Activated naive CD4-positive, alpha-beta T cell (primary cell): ENCODE measurements at places on chromosomes 6 and 20.

DNA sequence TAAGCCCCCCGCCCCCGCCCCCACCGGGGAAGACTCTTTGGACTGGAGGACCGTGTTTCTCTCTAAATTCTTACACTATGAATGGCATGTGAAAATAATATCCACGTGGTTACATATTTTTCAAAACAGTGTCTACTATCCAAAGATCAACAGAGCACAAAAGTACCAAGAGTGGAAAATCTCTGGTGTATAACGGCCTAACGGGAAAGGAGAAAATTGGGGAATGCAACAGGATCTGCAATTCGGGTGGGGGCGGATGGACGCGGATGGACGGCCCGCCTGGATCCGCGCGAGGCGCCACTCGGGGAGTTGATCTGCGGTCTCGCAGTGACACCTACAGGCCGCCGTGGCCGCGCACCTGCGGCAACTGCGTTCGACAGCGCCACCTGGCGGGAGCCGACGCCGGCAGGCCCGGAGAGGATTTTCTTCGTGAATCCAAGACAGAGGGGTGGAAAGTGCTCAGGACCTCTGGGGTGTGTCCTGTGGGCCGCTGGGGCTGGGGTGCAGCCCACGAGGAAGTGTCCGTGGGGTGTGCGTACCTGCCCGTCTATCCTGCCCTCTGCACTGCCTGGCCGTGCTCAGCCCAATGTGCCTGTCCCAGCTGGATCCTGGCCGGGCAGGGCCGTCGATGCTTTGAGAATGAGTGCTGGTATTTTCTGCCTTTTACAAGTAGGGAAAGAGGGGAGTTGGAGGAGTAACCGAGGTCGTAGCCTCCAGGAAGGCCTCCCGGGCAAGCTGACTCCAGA is 18.6 kb downstream of the ANKRD60 start:
- peak; percentile 93 for DNase-seq

DNA sequence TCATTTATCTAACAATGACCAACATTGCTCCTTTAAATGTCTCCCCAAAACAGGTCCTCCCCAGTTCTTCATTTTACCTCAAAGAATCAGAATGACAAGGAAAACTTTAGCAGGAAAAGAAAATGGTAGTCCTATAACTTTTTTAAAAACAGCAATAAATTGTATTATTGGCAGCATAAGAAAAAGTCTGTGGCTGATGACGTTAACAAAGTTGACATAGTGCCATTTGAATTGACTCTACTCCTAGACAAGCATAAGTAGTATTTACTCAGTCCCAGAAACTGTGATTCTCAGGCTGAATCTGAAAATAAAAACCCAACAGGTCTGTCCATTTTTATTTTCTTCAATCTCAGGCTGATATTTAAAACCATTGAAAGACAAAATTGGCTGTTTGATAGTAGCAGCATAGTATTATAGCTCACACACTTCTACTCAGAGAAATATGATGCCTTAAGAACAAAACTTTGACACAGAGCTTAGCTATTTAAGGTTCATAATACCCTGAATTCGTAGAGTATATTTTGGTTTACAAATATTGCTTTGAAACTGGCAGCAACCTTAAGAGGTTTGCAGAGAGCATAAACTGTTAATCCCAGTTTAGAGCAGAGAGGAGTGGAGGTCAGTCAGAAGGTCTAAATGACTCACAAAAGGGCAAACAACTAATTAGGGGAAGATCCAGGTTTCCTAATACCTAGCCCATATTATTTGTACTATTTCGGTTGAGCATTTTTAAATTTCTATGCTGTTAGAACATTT is 35.0 kb upstream of the TENT5A start:
- no peak for DNase-seq

DNA sequence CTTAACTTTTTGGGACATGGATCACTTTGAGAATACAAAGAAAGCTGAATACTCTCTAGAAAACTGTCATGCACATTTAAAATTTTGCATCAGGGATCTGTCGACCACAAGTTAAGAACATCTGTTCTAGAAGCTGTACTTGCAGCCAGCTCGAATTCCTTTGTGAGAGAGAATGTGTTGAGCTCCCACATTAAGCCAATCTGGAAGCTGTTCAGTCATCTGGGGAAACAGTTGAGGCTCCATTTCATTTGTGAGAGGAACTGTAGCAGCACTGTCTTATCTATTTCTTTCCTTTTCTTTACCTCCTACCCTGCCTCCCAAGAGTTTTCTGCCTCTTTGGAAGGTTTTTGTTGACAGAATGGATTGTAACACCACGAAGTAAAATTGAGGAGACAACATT is 50.8 kb downstream of the KAT14 start:
- DNase-seq: no peak

DNA sequence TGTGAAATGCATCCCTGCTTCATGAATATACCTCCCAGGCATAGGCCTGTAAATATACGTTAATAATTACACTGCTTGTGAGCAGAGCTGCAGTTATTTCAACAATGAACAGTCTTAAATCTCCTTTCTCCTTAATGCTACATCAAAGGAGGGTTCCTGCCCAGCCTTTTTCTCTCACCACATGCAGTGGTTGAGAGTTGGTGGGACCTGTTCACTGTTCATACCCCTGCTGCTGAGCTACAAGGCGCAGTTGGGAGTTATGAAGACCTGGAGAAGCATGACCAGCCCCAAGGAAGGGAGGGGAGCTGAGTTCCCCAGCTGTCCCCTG is 111.9 kb upstream of the FOXQ1 start:
- no peak for DNase-seq
